ENCODE measurements at places on chromosomes 2 and 18.

GRCh38 chr2:75516378-75517360 is 44.1 kb downstream of the EVA1A start:
- DNase-seq, result no peak

GRCh38 chr2:2542966-2543611 is 212.0 kb upstream of the MYT1L start:
- no peak for DNase-seq

DNA sequence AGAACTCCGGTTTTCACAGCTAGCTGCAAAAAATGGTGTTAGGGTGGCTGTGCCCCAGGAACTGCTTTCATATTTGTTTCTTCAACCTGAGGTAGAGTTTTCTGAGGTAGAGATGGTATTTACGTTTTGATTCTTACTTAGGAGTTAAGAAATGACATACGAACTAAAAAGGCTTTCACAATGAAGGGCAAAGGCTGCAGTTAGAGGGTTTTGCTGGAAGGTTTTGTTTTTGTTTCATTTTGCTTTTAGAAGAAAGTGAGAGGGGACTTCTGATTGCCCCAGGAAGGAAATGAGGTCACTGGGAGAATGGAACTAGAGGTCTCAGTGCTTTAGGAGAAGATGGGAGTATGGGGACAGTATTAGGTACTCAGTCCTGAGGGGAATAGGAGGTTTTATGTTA is 15.5 kb downstream of the CDCA7 start:
- no peak for DNase-seq

- DNase-seq, result no peak
Observed at GRCh38 chr2:203774760-203775159, 68.3 kb downstream of the CD28 start.

DNA sequence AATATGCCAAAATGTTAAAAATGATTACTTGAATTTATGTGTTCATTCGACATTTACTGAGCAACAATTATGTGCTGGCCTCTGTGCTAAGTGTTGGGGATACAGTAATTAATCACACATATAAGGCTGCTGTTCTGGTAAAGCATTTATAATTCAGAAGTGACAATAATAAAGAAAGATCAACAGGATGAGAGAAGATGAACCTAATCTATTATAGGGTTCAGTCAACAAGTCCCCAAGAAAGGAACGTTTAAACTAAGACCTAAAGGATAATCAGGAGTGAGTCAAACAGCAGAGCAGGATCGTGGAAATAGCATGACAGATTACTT is 60.1 kb upstream of the COX7A2L start:
- DNase-seq, result no peak

- no peak for DNase-seq
Observed at GRCh38 chr2:221075203-221075602, 496.9 kb downstream of the EPHA4 start.

Measured in T-cell (primary cell).